ENCODE measurements at places on chromosomes 6 and 20. TPM values are rescaled to one million over a fixed set of nuclear protein-coding genes. Genes with fewer than 3 reads are reported as not detected.
A peak's percentile ranks its signal among the peaks of the same experiment; 100 is the strongest.

DNA sequence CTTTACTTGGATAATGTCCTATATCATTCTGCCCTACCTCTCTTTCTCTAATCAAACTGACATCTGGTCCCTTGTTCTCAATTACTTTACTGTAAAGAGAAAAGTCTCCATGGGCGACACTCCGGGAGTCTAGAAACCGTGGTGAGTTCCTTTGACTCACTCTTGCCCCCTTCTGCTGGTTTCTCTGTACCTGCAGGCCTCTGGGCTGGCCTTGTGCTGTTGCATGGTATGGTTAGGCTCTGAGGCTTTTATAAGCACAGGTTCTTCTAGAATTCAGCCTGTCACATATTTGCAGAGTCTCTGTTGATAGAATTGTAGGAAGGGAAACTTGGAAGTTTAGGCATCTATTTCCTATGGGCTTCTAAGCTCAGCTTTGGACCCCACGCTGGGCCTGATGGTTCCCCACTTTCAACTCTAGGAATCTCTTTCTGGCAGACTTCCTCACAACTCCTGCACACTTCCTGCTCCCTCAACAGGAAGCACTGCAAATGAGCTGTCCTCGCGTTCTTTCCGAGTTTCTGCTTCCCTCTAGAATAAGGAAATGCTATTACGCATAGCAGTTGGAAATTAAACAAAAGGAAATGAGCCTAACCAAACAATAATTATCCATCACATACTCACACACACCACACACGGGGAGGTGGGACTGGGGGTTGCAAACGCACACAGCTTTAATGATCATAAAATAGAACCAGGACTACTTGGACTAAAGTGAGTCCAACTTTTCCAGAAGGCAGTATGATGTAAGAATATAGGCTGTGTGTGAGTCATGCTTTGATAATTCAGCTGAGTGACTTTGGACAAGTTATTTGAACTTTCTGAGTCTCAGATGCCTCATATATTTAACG lies 683.3 kb downstream of the QKI start:
- no peak for DNase-seq

- DNase-seq, result no peak
Measured at GRCh38 chr6:22313796-22314195, 17.0 kb upstream of the PRL start.

MCCD1 gene
- total RNA-seq, result not detected

GRCh38 chr6:37435373-37435772 lies 2.4 kb downstream of the CMTR1 start:
- no peak for DNase-seq

- DNase-seq, result peak; percentile 31
Measured at GRCh38 chr6:24910961-24911725, 24.6 kb downstream of the RIPOR2 start.

GRCh38 chr6:129525055-129525454 lies 184.9 kb downstream of the ARHGAP18 start:
- DNase-seq, result no peak

GRCh38 chr6:43923376-43924221 lies 153.6 kb downstream of the VEGFA start:
- no peak for DNase-seq

All from transverse colon (tissue), 4 donors.